GM12864 (cell line): ENCODE measurements at places on chromosomes 1 and 21.
A peak's percentile ranks its signal among the peaks of the same experiment; 100 is the strongest.

DNA sequence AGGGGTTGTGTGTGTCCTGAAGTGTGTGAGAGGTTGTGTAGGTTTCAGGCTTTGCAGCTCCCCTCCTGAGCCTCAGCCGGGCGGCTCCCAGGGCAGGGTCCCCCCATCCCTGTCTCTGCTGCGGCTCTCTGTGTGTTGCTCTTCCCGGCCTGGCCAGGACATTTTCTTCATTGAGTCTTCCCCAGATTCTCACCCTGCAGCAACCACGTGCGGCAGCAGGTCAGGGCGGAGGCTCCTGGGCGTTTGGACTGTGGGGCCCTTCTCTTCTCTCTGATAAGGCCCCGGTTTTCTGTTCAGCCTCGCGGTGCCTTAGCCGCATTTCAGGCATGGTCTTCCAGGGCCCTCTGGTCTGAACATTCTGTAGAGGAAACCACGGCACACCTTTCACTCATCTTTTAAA, 1.8 kb upstream of the TCP10L start:
- DNase-seq = no peak

- DNase-seq = peak; percentile 83
Observed at GRCh38 chr1:37931361-37932158, 15.3 kb downstream of the INPP5B start.

DNA sequence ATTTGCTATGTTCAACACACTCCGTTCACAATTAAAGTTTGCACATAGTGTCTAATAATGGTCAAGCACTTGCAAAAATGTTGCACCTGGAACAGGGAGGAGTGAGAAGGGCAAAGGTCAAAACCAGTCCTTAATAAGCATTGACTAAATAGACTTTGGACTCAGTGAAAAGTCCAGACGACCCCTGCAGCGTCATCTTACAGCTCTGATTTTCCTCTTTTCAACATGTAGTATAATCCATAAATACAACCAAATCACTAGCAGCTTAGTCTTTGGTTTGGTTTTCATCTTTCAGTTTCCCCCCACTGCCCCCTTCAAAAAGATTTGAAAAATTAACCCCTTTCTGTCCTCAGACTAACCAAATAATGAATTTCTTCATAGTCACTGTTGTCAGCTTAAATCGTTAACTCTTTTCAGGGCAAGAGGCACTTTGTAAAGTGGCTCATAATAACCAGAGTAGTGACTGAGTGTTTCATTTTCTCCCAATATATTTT, 290.3 kb downstream of the PTPRC start:
- DNase-seq = no peak

- no peak for DNase-seq
Observed at GRCh38 chr1:40318970-40319621, 2.0 kb upstream of the COL9A2 start.

DNA sequence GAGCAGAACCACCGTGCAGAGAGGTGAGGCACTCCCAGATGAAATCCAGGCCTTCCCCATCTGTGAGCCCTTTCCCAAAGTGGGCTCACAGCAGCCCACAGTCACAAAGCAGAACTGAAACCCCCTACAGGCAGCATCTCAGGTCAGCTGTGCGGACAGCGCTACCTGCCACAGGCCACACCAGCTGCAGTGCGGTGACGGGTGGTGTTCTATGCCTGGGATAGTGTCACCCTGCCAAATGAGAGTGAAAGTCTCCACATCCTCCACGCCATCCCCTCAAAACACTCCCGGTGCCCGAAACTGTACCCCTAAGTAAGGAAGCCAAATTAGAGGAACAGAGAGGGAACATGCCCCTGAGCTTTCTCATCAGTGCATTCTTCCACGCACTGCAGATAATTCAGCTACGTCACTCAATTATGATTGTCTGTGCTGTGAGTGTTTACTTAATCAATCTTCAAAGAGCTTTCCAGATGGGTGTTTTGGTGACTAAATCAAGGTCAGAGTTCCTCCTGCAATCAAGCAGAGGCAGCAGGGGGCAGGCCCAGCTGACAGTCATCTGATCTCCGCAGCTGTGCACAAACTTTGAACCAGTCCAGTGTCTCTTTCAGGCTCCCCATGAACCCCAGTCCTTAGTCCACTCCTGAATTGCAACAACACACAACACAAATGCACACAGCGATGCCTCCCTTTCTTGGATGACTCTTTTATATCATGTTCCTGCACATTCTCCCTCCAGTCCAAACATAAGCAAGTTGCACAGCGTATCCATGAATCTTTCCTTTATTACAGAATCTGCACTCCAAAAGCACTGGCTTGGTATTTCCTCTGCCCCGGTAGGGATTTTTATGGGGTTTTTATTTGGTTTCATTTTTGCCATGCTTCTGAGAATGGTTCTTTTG, 150.0 kb downstream of the TOMM20 start:
- peak; percentile 77 for DNase-seq
